ENCODE measurements at places on chromosomes 5 and 9.

DNA sequence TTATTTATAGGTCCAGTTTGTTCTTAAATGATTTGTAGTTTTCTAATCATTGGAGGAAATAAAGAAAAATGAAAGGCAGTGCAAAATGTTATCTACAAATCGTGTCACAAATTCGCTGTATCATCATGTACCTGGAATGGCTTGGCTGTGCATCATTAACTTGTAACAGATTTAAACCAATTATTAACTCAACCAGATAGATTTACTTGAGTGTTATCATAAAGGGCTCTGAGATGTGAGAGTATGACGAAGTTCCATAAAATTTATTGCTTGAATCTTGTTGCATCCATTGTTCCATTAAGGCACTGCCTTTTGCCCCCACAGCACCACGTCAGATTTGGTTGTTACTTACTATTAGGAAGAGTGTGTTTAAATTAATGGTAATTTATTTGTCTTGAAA, 23.5 kb downstream of the PCSK5 start:
- no peak for DNase-seq

GRCh38 chr5:6900247-6901227, 187.3 kb downstream of the TENT4A start:
- peak; percentile 75 for DNase-seq

GRCh38 chr5:106766916-106767315, 903.8 kb downstream of the EFNA5 start:
- DNase-seq = no peak

- DNase-seq = no peak
Observed at GRCh38 chr5:158499075-158499891, 600.4 kb downstream of the EBF1 start.

- DNase-seq = no peak
Observed at GRCh38 chr5:117425163-117425562, 850.5 kb upstream of the SEMA6A start.

DNA sequence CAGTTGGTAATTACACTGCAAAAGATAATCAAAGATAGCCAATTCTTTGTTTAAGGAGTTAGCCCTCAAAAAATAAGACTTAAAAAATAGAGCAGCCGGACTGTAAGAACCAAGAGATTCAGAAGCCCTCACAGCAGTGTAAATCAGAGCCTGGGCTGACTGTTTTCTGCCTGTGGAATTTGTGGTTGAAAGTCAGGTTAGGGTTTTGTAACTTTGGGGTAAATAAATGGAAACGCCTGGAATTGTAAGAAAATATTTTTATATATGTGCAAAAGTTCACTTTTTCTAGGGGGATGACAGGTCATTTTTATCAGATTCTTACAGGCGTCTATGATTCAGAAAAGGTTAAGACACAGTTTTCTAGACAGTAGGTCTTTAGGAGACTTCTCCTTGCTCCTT, 35.6 kb downstream of the KLHL3 start:
- DNase-seq = no peak

DNA sequence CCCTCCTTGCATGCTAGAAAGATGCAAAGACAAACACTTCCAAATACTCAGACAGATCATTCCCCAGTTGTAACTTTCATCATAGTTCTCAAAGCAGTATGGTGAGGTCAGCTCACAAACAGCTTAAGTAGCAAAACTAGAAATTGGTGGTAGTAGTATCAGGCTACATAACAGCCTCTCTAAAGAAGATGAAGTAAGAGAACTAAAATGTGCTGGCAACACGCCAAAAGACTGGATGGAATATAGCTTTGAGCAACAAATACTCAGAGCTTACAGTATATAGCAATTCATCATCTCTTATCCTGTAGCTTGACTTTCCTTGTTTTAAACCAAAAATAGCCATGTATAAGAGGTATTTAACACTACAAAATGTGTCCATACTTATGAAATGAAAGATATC, 7.5 kb downstream of the PFDN1 start:
- peak; percentile 7 for DNase-seq

DNA sequence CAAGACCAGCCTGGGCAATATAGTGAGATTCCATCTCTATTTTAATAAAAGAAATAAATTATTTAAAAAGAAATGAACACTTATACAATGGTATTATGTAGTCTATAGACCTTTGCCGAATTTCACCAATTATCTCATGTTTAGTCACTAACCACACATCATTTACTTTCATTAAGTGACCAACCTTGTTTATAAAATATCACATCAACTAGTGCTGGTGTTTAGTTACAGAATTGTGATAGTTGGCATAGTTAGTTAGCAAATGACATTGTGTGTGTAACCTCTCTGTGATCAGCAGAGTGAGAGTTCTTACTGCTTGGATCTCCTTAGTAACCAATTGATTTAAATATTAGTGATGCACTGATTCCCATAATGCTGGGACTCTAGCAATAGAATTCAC, 71.8 kb downstream of the PRR16 start:
- no peak for DNase-seq

GRCh38 chr9:75175395-75175794, 87.1 kb downstream of the OSTF1 start:
- no peak for DNase-seq

GRCh38 chr9:129756191-129756590, 3.3 kb upstream of the PTGES start:
- DNase-seq = no peak

GRCh38 chr9:117164512-117164911, 250.3 kb downstream of the ASTN2 start:
- no peak for DNase-seq

DNA sequence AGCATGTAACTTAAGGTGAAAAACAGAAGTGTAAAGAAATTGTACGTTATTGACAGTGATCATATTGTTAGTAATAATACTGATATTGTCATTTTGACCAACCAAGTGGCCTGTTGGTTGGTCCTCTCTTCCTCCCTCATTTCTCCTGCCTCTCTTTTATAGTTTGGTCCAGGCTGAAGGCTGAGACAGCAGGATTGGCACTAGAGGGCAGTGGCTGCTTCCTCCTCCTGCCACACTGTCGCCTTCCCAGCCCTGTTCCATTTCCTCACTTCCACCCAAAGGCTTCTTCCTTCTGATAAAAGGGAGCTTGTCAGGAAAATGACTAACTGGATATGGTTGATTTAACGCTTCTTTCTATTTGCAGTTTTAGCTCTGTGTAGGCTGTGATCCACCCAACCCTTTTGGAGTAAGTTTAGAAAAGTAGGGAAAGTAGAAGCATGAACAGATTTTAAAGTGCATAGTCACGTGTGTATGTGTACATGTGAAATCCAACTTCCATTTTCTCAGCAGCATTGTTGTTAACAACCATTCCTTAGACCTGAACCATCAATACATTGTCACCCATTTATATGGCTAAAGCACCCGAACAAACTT, 35.6 kb downstream of the PTCD2 start:
- no peak for DNase-seq

GRCh38 chr5:68543212-68543611, 327.7 kb downstream of the PIK3R1 start:
- DNase-seq = no peak

DNA sequence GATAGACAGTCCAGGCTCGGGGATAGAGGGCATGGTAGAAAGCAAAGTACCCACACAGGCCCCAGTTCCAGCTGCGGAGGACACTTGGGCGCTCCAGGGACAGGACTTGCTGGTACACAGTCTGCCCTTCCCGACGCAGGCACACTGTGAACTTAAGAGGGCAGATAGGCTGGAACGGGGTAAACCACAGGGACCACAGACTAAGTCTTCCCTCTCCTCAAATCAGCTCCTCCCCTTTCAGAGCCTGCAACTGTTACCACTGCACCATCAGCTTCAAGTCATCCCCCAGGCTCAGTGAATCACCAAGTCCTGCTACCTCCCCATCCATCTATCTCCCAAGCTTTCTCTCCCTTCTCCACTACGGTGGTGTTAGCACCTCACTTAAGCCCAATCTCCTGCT, 7.3 kb downstream of the GBA2 start:
- no peak for DNase-seq

- DNase-seq = no peak
Observed at GRCh38 chr5:141517880-141518617, 29.2 kb downstream of the PCDHGC5 start.
